ENCODE measurements at places on chromosomes 12 and 14.

DNA sequence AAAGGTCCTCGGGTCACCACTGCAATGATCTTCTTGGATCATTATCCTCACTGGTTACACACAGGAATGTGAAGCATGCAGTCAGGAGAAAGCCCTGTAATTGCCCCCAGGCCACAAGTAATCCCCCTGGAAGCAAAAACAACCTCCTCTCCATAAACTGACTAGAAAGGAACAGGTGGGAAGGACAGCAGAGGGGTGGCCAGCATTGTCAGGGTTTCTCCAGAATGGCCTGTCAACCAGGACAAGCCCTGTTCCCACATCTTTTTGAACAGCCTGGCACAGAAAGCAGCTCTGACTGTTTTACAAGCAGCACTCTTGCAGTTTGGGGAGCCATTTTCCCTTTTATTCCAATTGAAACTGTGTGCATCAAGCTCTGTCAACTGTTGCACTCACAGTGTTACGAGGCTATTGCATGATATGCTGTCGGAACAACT, 36.1 kb downstream of the TMCC3 start:
- DNase-seq: no peak

DNA sequence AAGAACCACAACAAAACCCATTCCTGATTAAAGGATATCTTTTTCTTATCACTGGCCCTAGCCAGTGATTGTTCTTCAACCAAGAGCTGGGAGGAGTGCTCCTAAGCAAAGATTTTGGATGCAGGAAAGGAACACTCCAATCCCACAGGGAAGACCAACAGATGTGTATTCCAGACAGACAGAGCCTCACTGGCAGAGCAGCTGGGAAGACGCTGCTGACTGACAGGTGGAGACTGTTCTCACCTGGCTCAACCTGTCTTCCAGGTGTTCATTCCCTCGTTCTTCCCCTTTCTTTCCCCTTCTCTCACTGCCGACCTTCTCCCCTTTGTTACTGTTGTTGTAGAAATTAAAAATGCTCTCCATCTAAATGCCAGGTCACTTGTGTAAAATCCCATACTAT, 89.7 kb upstream of the CCDC198 start:
- DNase-seq: no peak

DNA sequence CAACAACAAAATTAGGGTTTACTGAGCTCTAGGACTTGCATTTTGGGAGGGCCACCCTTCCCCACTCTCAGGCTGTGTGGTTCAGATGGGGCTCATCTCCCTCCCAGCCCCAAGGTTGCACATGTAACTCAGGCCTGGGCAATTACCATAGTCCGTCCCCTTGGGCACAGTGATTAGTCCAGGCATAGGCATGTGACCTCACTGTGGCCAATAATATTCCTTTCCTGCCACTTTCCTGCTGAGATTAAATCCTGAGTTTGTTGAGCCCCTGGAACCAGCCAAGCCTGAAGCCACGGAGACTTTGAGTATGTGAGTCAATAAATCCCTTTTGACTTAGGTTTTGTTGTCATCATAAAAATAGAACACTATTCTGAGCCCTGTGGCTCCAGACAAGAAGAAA, 113.0 kb downstream of the AACS start:
- DNase-seq: no peak

GRCh38 chr12:13005649-13006048, 5.6 kb upstream of the HEBP1 start:
- no peak for DNase-seq

- DNase-seq: no peak
Measured at GRCh38 chr12:122860854-122861586, 25.8 kb downstream of the HIP1R start.

GRCh38 chr14:86997271-86997670, 995.7 kb downstream of the GALC start:
- DNase-seq: no peak

DNA sequence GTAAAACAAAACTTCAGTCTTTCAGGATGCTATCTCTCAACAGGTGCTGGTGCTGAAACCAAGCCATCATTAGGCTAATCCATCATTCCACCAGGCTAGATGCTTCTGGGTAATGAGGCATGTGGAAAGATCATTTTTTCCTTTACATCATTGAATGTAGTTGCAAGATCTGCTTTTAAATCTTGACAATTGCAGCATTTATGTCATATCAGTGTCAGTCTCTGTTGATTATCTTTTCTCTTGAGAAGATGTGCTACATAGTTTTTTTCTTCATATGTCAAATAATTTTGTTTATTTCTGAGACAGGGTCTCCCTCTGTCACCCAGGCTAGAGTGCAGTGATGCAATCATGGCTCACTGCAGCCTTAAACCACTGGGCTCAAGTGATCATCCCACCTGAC, 16.2 kb upstream of the EXD2 start:
- no peak for DNase-seq

- no peak for DNase-seq
Measured at GRCh38 chr14:39877577-39878190, 445.5 kb upstream of the FBXO33 start.

- no peak for DNase-seq
Measured at GRCh38 chr12:121404734-121405133, 4.8 kb downstream of the RNF34 start.

GRCh38 chr12:55019784-55020183, at the start of gene NEUROD4:
Gene NEUROD4, plus strand, starts transcription at chr12:55019974. Its CDS starts 6,466 bp downstream, at chr12:55026440.
- peak; percentile 30 for DNase-seq

DNA sequence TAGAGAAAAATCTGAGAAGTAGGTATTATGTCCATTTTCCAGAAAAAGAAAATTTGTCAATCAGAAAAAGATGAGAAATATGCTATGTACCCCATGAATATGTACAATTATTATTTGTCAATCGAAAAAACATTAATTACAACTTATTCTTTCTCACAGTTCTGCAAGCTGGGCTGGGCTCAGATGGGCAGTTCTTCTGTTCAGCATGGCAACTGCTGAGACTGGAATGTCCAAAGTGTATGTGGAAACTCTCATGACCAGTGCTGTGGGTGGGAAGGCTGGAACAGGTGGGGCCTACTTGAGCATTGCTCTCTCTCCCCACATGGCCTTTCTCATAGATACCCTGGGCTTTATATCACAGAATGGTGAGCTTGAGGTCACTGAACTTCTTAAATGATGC, 450.3 kb upstream of the TBX3 start:
- DNase-seq: no peak

GRCh38 chr12:11774821-11775220, 125.3 kb downstream of the ETV6 start:
- no peak for DNase-seq

DNA sequence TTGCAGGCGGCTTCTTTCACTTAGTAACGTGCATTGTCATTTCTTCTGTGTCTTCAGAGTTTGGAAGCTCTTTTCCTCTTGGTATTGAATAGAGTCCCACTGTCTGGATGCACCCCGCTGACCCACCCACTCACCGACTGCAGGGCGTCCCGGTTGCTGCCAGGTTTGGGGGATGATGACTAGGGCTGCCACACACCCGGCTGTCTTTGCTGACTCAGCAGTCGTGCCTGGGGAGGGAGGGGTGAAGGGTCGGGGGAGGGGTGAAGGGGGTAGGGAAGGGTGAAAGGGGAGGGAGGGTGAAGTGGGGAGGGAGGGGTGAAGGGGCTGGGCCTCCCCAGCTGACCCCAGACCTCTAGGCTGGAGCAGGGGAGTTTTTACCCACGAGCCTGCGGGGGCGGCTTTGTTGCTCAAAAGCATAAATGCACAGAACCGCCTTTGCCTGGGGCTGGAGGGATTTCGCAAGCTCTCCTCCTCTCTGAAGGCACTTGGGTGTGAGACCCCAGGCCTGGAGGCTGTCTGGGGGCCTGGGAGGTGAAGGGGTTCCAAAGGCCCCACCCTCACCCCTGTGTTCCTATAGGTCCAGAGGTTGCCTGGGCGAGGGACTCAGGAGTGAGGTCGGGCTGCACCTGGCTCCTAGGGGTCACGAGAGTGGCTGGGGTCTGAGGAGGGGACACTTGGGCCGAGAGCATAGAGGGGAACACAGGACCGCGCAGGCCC, 31.3 kb upstream of the ULK1 start:
- no peak for DNase-seq

DNA sequence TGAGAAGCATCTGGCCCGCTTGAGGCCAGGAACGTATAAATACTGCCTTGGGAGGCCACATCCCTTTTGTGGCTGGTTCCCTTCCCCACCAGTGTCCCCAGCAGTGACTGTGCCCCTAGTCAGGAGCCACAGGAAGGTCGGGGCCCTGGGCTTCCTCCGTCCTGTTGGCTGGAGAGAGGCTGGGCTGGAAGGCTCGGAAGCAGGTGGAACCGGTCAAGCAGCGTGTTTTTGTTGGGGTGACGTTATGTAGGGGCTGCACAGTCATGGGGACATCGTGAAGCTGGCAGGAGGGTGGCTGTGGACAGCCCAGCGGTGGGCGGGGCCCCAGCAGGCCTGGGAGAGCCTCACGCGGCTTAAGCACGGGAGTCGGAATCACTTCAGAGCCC, 10.1 kb downstream of the XRCC3 start:
- DNase-seq: no peak

GRCh38 chr12:76199808-76200207, 115.3 kb upstream of the NAP1L1 start:
- DNase-seq: no peak

- DNase-seq: no peak
Measured at GRCh38 chr14:23300687-23301223, 1.9 kb downstream of the PPP1R3E start.

DNA sequence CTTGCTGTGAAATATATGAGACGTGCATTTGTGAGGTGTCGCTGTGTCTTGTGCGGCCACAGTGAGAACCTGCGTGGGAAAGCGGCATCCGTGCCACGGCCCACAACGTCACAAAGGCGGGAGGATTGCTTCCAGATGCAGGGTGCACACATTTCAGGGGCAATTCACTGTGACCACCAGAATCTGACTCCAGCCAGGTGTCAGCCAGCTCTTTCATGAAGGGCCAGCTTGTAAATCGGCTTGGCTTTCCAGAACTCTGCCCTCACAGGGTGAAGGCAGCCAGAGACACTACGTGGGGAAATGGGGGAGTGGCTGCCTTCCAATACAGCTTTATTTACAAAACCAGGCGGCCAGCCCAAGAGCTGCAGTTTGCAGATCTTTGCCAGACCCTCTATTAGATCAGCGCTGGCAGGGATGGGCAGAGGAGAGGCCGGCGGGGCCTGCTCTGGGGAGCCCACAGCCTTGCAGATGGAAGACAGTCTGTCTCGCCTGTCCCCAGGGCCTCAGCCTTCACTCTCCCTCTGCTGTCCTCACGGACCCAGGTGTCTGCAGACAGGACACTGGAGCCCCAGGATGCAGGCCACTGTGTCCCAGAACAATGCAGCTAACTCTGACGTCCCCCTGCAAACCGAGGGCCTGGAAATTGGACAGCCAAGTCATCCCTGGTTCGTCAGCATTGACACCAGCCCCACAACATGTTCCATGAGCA, 53.5 kb downstream of the ADGRD1 start:
- DNase-seq: no peak

DNA sequence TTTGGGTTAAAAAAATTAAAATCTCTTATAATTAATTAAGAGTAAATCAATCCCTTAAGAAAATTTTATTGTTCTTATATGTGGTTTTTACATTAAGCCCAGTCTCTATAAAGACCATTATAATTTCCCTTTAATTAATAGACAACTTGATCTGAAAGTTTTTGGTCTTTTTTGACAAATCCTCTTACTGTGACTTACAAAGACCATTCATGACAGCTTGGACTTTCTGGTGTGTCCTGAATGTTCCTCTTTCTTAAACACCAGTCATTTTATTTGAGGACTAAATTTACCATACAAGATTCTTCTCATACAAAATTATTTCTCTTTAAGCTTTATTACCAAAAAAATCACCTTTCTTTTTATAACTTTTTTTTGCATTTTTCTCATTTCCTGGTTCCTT, 368.3 kb downstream of the ADGRD1 start:
- no peak for DNase-seq

DNA sequence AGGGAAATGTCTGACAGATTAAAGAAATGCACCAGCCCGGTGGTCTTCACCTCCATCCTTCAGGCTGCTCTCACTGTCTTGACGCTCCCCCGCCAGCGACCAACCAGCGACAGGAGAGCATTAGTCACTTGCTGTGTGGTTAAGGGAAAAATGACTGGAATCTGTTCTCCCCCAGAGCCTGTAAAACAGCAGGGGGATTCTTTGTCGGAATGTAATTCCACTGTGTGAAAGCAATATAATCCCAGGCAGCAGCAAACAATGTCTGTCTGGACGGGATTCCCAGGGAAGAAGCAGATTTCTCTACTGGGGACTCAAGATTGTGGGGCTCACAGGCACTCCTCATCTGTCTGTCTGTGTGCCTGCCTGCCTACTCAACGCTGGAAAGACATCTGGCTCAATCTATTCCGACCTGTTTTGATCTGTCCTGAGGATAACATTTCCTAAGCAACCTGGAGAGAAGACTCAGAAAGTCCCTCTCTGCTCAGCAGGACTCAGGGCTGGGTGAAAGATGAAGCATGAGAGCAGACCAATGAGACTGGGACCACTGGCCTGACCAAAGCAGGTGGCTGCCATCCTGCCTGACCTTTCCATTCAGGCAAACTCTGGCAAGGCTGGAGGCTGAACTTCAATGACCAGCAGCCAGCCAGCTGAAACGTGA, 54.6 kb downstream of the NUAK1 start:
- no peak for DNase-seq

GRCh38 chr12:65670775-65671174, 153.5 kb upstream of the HMGA2 start:
- no peak for DNase-seq

DNA sequence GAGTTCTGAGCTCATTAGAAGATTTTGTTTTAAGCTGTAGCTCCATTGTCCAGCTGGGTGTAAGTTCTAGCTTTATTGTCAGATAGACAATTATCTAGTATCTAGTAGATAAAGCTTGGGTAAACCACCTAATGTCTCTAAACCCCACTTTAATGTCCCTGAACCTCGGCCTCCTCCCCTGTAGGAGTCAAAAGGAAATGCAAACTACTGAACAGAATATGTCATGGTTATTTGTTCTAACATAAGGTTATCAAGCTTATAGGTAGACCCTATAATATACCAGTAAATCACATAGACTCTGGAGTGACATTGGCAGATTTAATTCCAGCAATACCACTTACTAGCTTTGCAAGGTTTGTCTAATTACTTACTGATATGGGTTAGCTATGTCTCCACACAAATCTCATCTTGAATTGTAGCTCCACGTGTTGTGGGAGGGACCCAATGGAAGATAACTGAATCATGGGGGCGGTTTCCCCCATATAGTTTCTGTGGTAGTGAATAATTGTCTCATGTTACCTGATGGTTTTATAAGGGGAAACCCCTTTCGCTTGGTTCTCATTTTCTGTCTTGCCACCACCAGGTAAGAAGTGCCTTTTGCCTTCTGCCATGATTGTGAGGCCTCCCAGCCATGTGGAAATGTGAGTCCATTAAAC, 29.4 kb downstream of the BCAT1 start:
- no peak for DNase-seq

- DNase-seq: no peak
Measured at GRCh38 chr12:44117337-44117736, 281.5 kb downstream of the TMEM117 start.

- DNase-seq: no peak
Measured at GRCh38 chr12:79933043-79933442, 1.9 kb downstream of the PPP1R12A start.

DNA sequence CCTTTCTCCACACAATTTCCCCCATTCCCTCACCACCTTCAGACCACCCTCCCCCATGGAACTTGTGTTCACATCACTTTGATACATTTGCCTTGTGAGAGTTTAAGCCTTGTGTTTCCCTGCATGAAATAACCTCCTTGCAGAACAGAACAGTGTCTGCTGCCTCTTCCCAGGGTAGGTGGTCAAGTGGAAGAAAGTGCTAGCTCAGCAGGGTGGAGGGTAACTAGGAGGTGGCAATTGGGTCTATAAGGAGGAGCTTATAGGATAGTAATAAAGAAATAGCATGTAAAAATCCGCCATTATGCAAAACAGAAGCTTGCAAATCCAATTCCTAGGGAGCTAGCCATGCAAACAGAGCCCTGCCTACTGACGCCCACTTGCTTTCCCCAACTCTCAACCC, 13.9 kb upstream of the KRT8 start:
- DNase-seq: no peak
